IPS DF 6.9 (cell line): ENCODE measurements at places on chromosomes 2 and 18.

- no peak for DNase-seq
- H3K27me3 ChIP-seq = no peaks in the 10 kb centered on the region
- H3K27ac ChIP-seq = no peak overlapping the region
- H3K4me3 ChIP-seq = no peak overlapping the region
These were observed 440.5 kb upstream of the TCF4 start for GRCh38 chr18:56028514-56028913.

GRCh38 chr18:63859781-63860475, 27.6 kb upstream of the SERPINB2 start:
- no peaks in the 10 kb centered on the region for H3K4me1 ChIP-seq
- DNase-seq = no peak
- no peak overlapping the region for H3K27ac ChIP-seq

DNA sequence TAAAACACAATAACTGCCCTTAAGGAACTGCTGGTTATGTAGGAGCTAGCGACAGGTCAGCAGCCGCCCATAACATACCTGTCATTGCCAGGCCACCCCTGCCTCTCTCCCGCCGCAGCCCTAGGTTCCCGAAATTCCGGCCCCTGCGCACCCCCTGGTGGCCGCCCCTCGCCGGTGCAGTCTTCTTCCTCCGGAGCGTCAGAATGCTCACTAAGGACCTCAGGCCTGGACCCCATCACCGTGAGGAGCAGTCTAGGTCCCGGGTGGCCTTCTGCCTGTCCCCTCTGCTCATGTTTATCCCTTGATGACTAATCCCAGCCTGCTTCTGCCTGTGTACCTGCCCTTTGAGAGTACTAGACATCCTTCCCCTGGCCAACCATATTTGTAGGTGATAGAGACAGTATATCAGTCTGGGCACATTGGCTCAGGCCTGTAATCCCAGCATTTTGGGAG, 115.7 kb upstream of the SLC1A4 start:
- H3K4me1 ChIP-seq = 0 out of 2 replicates have a peak, but pooled peaks cover 2% of the 10 kb centered on the region
- no peak overlapping the region for H3K4me3 ChIP-seq
- no peaks in the 10 kb centered on the region for H3K27me3 ChIP-seq
- H3K36me3 ChIP-seq = no peaks in the 10 kb centered on the region

- H3K4me1 ChIP-seq = no peaks in the 10 kb centered on the region
- H3K27me3 ChIP-seq = no peaks in the 10 kb centered on the region
- DNase-seq = no peak
- H3K4me3 ChIP-seq = no peak overlapping the region
These were observed 6.6 kb downstream of the VWA3B start for GRCh38 chr2:98093611-98094010.

DNA sequence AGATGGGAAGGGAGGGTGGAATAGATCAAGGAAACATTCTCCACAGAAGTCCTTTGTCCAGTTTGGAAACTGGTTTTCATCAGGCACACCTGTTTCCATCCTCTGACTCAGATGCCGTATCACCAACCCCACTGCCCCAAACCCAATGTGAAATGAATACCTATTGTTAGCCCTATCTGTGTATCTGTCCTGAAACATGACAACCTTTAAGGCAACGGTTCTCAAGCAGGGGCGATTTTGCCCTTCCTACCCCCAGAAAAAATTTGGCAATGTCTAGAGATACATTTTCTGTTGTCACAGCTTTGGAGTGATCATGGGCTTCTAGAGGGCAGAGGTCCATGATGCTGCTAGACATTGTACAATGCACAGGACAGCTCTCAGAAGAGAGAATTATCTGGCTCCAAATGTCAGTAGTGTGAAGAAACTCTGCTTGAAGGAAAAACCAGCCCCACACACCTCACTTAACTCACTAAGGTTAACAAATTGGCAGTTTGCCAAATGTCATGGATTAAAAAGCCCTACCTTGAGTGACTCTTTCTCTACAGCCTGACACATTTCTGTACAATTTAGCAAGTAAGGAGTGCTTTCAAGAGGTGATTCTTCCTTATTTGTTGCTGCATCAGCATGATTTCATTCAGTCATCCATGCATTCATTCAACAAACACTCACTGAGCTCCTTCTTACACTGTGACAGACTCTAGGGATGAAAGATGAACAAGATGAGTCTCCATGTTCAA, 3.4 kb downstream of the SCTR start:
- no peak for DNase-seq
- peaks cover 27% of the 10 kb centered on the region for H3K27me3 ChIP-seq
- H3K4me1 ChIP-seq = no peaks in the 10 kb centered on the region
- no peak overlapping the region for H3K27ac ChIP-seq
- no peak overlapping the region for H3K4me3 ChIP-seq

- no peak overlapping the region for H3K4me3 ChIP-seq
- no peak for DNase-seq
- no peaks in the 10 kb centered on the region for H3K27me3 ChIP-seq
- H3K4me1 ChIP-seq = no peaks in the 10 kb centered on the region
These were observed 16.4 kb upstream of the TXNL4A start for GRCh38 chr18:80004600-80005342.

- no peak for DNase-seq
- H3K27me3 ChIP-seq = no peaks in the 10 kb centered on the region
- H3K27ac ChIP-seq = no peak within 1 kb of the TSS
- no peak within 1 kb of the TSS for H3K4me3 ChIP-seq
- peaks cover 5% of the 10 kb centered on the region; the same call in 1 of the 2 replicates for H3K4me1 ChIP-seq
These were observed at the start of gene DCTN1 for GRCh38 chr2:74379851-74380789. DCTN1 (minus strand) TSS chr2:74380311; CDS start chr2:74380037, 274 bp downstream.

- no peak overlapping the region for H3K27ac ChIP-seq
- H3K27me3 ChIP-seq = no peaks in the 10 kb centered on the region
These were observed 50.4 kb upstream of the SMIM21 start for GRCh38 chr18:75477900-75478299.

GRCh38 chr2:31580321-31581117, at the start of gene SRD5A2:
SRD5A2 (minus strand) TSS chr2:31580938; CDS start chr2:31580900, 38 bp downstream.
- H3K36me3 ChIP-seq = no peaks in the 10 kb centered on the region
- peak within 1 kb of the TSS; percentile 26; the same call in 1 of the 2 replicates for H3K4me3 ChIP-seq
- H3K27ac ChIP-seq = no peak within 1 kb of the TSS
- peaks cover 2% of the 10 kb centered on the region; the same call in 1 of the 2 replicates for H3K4me1 ChIP-seq
- peaks cover 31% of the 10 kb centered on the region; the same call in 1 of the 2 replicates for H3K27me3 ChIP-seq
